ENCODE measurements at places on chromosomes 16 and 17. TPM values are rescaled to one million over a fixed set of nuclear protein-coding genes. Genes with fewer than 3 reads are reported as not detected.

DNA sequence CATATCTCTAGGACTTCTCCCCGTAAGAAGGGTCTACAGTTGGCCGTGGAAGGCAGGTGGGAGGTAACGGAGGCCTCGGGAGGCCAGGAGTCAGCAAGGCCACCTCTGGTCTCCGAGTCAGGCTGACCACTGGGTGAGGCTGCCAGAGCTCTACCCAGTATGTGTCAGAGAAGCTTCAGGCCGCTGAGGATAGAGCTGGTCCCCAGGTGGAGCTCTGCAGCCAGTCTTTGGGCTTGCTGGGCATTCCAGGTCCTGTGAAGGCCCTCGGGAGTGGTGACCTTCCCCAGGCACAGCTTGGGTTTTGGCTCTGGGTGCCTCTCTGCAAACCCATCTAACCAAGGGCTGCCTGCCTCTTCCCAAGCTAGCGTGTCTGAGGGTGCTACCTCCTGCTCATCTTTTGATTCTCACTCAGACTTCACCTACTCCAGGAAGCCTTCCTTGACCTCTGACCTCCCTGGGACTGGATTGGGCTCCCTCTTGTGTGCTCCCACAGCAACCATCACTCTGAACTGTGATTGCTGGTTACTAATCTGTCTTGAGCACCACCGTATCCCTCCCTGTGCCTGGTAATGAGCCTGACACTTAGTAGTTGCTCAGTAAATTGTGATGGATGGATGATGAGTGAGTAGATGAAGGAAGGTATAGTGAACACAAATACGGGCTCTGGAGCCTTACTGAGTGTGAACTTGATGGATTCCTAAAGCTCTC, 22.3 kb downstream of the RHBDL3 start:
- H3K36me3 ChIP-seq, result no peaks in the 10 kb centered on the region
- no peak overlapping the region for H3K4me3 ChIP-seq
- DNase-seq, result no peak
- no peaks in the 10 kb centered on the region for H3K4me1 ChIP-seq
- H3K27me3 ChIP-seq, result no peaks in the 10 kb centered on the region

DNA sequence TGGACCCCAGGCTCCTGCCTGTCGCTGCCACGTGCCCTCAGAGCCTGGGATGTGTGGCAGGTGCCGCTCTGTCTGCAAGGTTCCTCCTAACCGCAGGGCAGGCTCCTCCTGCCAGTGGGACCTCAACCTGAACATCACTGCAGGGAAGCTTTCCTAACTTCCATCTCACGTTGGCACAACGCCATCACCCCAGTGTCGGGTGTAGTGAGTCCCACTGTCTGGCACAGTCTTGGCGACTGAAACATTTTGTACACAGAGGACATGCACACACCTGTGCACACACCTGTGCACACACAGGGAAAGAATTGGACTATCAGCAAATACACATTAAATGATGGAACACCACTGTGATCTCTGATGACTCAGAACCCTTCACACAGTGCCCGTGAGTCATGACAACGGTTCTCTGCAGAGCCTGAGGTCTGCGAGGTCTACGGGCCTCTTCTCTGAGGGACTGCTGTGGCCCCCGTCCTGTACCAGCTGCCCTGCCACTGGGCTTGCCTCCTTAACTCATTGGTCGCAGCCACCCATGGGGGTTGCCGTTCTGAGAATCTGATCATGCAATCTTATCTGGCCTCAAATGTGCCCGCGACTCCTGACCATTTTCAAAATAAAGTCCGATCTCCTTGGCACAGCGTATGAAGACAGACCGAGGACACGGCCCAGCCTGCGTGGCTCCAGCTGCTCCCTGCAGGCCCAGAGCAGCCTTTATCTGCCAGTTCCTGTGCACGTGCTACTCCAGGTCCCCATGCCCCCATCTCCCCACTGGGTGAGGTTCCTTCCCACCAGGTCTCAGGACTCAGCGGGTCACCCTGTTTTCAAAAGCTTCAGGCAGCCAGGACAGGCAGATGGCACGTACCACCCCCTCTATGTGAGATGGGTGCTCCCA, 7.6 kb downstream of the CCDC57 start:
- no peak for DNase-seq
- no peaks in the 10 kb centered on the region for H3K36me3 ChIP-seq
- H3K27me3 ChIP-seq, result no peaks in the 10 kb centered on the region
- no peak overlapping the region for H3K27ac ChIP-seq
- peaks cover 34% of the 10 kb centered on the region for H3K4me1 ChIP-seq

Gene CMC2
- polyA plus RNA-seq, result 135 TPM

- H3K27ac ChIP-seq, result no peak overlapping the region
- H3K4me1 ChIP-seq, result peaks cover 8% of the 10 kb centered on the region
- no peaks in the 10 kb centered on the region for H3K27me3 ChIP-seq
- H3K4me3 ChIP-seq, result no peak overlapping the region
- DNase-seq, result no peak
Observed at GRCh38 chr16:57618296-57619132, 9.9 kb upstream of the ADGRG1 start.

DNA sequence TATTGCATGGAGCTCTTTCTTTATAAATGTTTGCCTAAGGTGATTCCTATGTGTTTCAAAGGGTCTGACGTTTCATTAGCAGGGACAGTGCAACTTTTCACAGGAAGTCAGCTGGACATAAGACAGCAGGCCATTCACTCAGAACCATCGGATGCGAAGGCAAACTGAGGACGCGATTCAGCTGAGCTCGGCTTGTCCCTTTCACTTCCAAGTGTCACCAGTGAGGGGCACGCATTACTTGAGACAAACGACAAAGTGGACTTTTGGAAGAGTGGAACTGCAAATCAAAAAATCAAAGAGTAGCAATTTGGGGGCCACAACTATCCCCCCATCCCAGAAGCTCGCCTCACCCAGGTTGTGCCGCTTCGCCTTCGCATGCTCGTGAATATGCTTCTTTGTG, 14.6 kb downstream of the USP22 start:
- peaks cover 16% of the 10 kb centered on the region for H3K36me3 ChIP-seq
- no peak overlapping the region for H3K4me3 ChIP-seq
- no peak for DNase-seq
- H3K27me3 ChIP-seq, result no peaks in the 10 kb centered on the region
- peaks cover 56% of the 10 kb centered on the region for H3K4me1 ChIP-seq

Gene TM4SF5
- polyA plus RNA-seq, result not detected

DNA sequence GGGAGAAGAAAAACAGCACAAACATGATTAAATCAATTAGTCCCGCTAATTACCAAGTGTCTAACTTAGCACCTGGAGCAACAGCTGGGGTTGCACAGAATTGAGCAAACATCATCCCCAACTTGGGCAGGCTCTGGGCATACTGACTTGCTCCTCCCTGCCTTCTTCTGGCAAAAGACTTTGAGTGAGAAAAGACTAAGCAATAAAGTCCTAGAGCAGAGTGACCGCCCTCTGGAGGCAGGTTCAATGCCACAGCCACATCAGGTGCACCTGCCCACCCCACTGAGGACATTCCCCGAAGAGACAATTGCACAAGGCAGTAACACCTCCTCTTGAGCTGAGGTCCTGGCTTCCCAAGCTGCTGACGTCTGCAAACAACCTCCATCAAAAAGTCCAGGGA, 358.3 kb downstream of the SOX9 start:
- H3K4me3 ChIP-seq, result no peak overlapping the region
- no peak overlapping the region for H3K27ac ChIP-seq
- no peak for DNase-seq
- no peaks in the 10 kb centered on the region for H3K27me3 ChIP-seq
- H3K4me1 ChIP-seq, result no peaks in the 10 kb centered on the region

GRCh38 chr16:11429123-11429522, 83.9 kb downstream of the RMI2 start:
- no peaks in the 10 kb centered on the region for H3K4me1 ChIP-seq
- H3K27ac ChIP-seq, result no peak overlapping the region
- DNase-seq, result no peak
- H3K4me3 ChIP-seq, result no peak overlapping the region

DNA sequence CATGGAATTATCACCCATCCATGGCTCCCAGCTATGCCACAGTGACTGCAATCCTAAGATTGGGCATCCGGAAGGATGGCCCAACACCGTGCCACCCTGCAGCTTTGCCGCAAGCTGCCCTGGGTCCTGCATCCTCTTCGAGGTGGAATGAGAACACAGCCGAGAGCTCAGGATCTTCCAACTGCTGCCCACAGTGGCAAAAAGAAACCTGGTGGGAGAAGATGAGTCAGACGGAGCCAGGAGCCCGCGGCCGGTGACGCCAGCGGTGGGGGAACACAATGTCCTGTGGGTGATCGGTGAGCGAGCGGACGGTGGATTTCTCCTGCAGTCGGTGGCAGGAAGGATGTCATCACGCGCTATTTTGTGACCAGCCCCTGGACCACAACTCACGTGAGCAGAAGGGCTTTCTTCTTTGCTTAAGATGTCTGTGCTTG, 20.1 kb downstream of the CD7 start:
- peak overlapping the region; percentile 95 for H3K27ac ChIP-seq
- H3K36me3 ChIP-seq, result no peaks in the 10 kb centered on the region
- no peaks in the 10 kb centered on the region for H3K27me3 ChIP-seq

GRCh38 chr17:65698381-65699061, 137.1 kb upstream of the AXIN2 start:
- H3K4me1 ChIP-seq, result no peaks in the 10 kb centered on the region
- no peaks in the 10 kb centered on the region for H3K36me3 ChIP-seq
- no peak for DNase-seq
- no peak overlapping the region for H3K27ac ChIP-seq

GRCh38 chr17:28511858-28512461, 5.8 kb downstream of the FOXN1 start:
- no peaks in the 10 kb centered on the region for H3K4me1 ChIP-seq
- H3K36me3 ChIP-seq, result no peaks in the 10 kb centered on the region
- DNase-seq, result no peak
- no peak overlapping the region for H3K27ac ChIP-seq

GRCh38 chr17:80263253-80264204, 2.9 kb downstream of the RNF213 start:
- no peaks in the 10 kb centered on the region for H3K27me3 ChIP-seq
- H3K36me3 ChIP-seq, result peaks cover 7% of the 10 kb centered on the region
- peak overlapping the region; percentile 98 for H3K4me3 ChIP-seq
- peak overlapping the region; percentile 87 for H3K27ac ChIP-seq
- peak; percentile 76 for DNase-seq

DNA sequence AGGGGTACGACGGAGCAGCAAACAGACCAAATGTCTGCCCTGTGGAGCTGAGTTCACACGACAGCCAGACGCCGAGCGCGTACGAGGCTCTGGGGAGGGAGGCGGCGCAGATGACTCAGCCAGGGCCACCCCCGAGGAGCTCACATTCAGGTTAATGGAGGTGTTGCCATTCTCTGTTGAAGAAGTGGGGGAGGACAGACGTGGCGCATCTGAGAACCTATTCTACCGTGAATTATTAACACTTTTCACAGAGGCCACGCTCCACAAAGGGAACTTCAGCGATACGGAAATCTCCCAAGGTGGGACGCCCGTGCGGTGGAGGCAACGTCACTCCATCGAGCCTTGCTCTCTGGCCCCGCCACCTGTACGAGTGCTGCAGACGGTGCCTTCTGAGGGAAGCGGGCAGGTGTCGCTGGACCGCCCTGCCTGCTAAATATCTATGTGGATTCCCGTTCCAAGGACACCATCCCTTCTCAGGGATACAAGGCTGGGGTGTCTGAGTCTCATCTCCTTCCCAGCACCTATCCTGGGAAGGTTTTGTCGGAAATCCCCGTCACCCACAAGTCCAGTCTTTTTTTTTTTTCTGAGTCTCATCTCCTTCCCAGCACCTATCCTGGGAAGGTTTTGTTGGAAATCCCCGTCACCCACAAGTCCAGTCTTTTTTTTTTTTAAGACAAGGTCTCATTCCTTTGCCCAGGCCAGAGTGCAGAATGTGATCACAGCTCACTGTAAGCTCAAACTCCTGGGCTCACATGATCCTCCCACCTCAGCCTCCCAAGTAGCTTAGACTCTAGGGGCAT, 19.0 kb downstream of the ABR start:
- no peak for DNase-seq
- H3K27me3 ChIP-seq, result no peaks in the 10 kb centered on the region
- H3K36me3 ChIP-seq, result no peaks in the 10 kb centered on the region
- H3K27ac ChIP-seq, result no peak overlapping the region

DNA sequence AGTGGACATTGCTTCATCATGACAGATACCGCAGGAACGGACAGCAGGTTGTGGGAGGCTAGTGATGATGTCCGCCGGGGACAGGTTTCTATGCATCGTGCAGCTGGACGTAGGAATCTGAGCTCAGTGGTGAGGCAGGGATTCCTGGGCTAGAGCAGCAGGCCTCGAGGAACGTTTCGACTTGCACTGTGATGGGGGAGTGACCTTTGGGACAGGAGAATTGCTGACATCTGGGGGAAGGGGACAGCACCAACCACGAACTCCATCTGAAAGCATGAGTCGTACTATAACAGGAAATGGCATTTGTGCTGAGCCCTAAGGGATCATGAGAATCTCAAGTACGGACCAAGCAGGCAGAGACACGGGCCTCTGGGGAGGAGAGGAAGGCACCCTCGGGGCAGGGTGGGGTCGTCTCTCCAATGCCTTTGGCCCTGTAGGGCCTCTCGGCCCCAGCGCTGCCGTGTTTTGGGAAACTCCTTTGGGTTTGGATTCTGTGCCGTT, 65.8 kb upstream of the ENDOV start:
- peaks cover 95% of the 10 kb centered on the region for H3K36me3 ChIP-seq
- no peak for DNase-seq
- H3K27me3 ChIP-seq, result no peaks in the 10 kb centered on the region
- H3K4me3 ChIP-seq, result no peak overlapping the region

DNA sequence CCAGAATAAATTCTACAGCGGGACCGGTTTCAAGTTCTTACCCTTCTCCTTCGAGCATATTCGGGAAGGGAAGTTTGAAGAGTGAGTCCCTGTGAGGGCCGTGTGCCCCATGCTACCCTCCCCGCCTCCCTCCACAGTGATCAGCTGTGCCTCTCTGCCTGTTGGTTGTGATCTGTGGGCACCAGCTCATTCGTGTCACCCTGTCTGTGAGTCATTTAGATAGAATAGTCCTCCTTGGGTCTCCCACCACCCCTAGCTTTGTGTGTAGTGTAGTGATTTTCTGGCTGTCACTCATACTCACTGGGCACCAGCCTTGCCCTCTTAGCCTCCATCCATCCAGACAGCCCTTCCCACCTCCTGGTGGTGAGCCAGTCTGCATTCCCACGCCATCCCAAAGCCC, 15.0 kb upstream of the NAGLU start:
- H3K27me3 ChIP-seq, result no peaks in the 10 kb centered on the region
- peaks cover 4% of the 10 kb centered on the region for H3K4me1 ChIP-seq
- H3K36me3 ChIP-seq, result no peaks in the 10 kb centered on the region
- no peak overlapping the region for H3K27ac ChIP-seq

Gene GGT6
- polyA plus RNA-seq, result not detected

GRCh38 chr16:64440005-64440404, 681.9 kb downstream of the CDH11 start:
- no peak for DNase-seq
- no peaks in the 10 kb centered on the region for H3K36me3 ChIP-seq
- H3K4me1 ChIP-seq, result no peaks in the 10 kb centered on the region
- H3K27ac ChIP-seq, result no peak overlapping the region

GRCh38 chr17:17681744-17682292, 560 bp downstream of the RAI1 start:
- peak overlapping the region; percentile 67 for H3K27ac ChIP-seq
- peaks cover 25% of the 10 kb centered on the region for H3K4me1 ChIP-seq
- no peaks in the 10 kb centered on the region for H3K27me3 ChIP-seq
- no peaks in the 10 kb centered on the region for H3K36me3 ChIP-seq
- peak; percentile 9 for DNase-seq
